Cardiac atrium fibroblast (primary cell): ENCODE measurements at places on chromosomes 2 and 18. TPM values are rescaled to one million over a fixed set of nuclear protein-coding genes. Genes with fewer than 3 reads are reported as not detected.

The SPP2 gene
- not detected in 2 replicates for total RNA-seq

The ADGRF3 gene
- total RNA-seq = not detected in 2 replicates

The DYNAP gene
- not detected in 2 replicates for total RNA-seq

The TTC32 gene
- total RNA-seq = 1.3 and 12.6 TPM in 2 replicates

The CLEC4F gene
- not detected in 2 replicates for total RNA-seq

The AGXT gene
- not detected in 2 replicates for total RNA-seq

The SP5 gene
- total RNA-seq = not detected in 2 replicates

The AQP12B gene
- not detected in 2 replicates for total RNA-seq

The DSG4 gene
- not detected in 2 replicates for total RNA-seq

The GCKR gene
- 0.32 TPM in 1 of 2 replicates, not detected in the other for total RNA-seq

The CPO gene
- total RNA-seq = not detected in 2 replicates

The BMP10 gene
- total RNA-seq = not detected in 2 replicates
